ENCODE measurements at places on chromosomes 12 and 14. TPM values are rescaled to one million over a fixed set of nuclear protein-coding genes. Genes with fewer than 3 reads are reported as not detected.

The FRS2 gene
- total RNA-seq, result 13.4 TPM

The TRMT61A gene
- total RNA-seq, result 27.2 TPM

The AGAP2 gene
- 0.14 TPM for total RNA-seq

The NOVA1 gene
- total RNA-seq, result 4.2 TPM

The LRP1-AS gene
- total RNA-seq, result not detected

The FAM222A gene
- total RNA-seq, result 6.0 TPM

The AMDHD1 gene
- total RNA-seq, result 2.3 TPM

The OR6J1 gene
- not detected for total RNA-seq

The C12orf56 gene
- total RNA-seq, result 0.21 TPM

The SERPINA9 gene
- total RNA-seq, result not detected

The VWF gene
- total RNA-seq, result 0.27 TPM

The RFX4 gene
- 0.07 TPM for total RNA-seq

The EXD2 gene
- 12.3 TPM for total RNA-seq

The FITM1 gene
- total RNA-seq, result not detected

The KCNH5 gene
- not detected for total RNA-seq

The ERP27 gene
- total RNA-seq, result not detected

The CCDC88C gene
- total RNA-seq, result 6.3 TPM

The DEGS2 gene
- 2.7 TPM for total RNA-seq

The DLGAP5 gene
- total RNA-seq, result 35.2 TPM

The YBX3 gene
- 279 TPM for total RNA-seq

The CARMIL3 gene
- 0.86 TPM for total RNA-seq

The SNX6 gene
- 75.9 TPM for total RNA-seq

The MMP17 gene
- total RNA-seq, result 11.8 TPM

The RPGRIP1 gene
- 0.15 TPM for total RNA-seq

The TMBIM6 gene
- 389 TPM for total RNA-seq

The GPX2 gene
- 291 TPM for total RNA-seq

The SLC39A5 gene
- not detected for total RNA-seq

The FRMD6 gene
- 26.3 TPM for total RNA-seq

The MMP19 gene
- 0.29 TPM for total RNA-seq

The ZBTB39 gene
- 6.1 TPM for total RNA-seq

The TESPA1 gene
- total RNA-seq, result not detected

The RAD51AP1 gene
- total RNA-seq, result 14.9 TPM

The HPD gene
- total RNA-seq, result 1.4 TPM

The STRAP gene
- total RNA-seq, result 200 TPM

The TMCC3 gene
- 1.4 TPM for total RNA-seq

The EEF1AKMT3 gene
- total RNA-seq, result 5.5 TPM

The HOXC4 gene
- 2.4 TPM for total RNA-seq

The ARHGDIB gene
- 1.5 TPM for total RNA-seq

The PTGER2 gene
- total RNA-seq, result 4.2 TPM

The MYF6 gene
- total RNA-seq, result not detected
